ENCODE measurements at places on chromosomes 2 and 18. TPM values are rescaled to one million over a fixed set of nuclear protein-coding genes. Genes with fewer than 3 reads are reported as not detected.

GRCh38 chr2:126668254-126668653, 12.3 kb downstream of the GYPC start:
- no peak for DNase-seq

DNA sequence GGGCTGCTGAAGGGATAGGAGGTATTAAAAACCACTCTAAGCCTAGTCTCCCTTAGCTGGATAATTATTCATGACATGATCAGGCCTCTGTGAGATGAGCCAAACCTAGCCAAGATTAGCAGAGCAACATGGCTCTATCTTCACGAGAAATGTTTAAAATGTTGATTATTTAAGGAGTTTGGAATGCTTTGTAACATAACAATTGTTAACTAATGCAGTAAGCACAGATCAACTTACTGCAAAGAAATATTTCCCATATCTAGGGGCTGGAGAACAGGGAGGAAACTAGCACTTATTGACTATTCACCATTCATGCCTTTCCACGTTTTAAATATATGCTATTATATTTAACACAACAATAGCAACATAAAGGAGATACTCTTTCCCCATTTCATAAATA, 833.7 kb upstream of the CHAC2 start:
- DNase-seq, result peak; percentile 58

GRCh38 chr2:121090088-121090715, 194.8 kb downstream of the TFCP2L1 start:
- no peak for DNase-seq

GRCh38 chr2:72205504-72205881, 57.8 kb upstream of the CYP26B1 start:
- no peak for DNase-seq

DNA sequence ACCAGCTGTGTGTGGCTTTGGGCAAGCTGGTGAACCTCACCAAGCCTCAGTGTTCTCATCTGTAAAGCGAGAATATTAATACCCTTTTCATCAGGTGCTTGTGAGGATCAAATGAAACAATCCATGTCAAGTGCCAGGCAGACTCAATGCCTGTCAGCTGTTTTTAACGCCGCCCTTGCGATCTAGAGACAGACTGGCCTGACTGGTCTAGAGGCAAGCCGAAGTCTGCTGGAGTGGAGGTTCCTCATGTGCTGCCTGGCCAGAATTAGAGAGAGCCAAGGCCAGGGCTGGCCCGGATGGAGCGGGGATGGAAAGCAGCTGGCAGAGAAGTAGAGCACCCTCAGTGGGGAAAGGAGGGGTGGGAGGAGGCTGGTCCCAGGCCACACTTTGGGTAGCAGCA, 74.5 kb upstream of the B3GNT7 start:
- DNase-seq, result no peak

DNA sequence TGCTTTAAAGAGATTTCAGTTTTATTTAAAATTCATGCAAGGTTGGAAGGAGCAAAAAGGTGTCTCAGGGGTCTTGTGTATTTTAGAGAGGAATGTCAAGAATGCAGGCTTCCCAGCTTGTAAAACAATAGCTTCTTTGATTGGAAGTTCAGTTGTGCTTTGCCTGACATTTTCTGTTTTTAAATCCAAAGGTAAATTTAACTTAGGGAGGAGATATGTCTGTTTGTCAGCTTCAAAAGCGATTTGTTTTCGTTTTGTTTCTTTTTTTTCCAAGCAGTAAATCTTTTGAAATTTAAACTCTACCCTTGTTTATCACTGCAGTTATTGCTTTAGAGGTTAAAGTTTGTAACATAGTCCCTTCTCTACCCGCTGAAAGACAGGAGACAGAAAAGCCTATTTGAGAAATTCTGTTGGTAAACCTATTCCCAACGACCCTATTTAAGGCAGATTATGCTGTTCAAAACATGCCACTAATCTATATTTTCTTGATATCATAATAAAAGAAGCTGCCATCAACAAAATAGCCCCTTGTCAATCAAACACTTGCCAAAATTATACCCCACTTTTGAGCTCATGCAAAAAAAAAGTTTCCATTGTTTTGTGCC, 639.6 kb downstream of the IRS1 start:
- no peak for DNase-seq

GRCh38 chr2:164595031-164595430, 26.3 kb downstream of the GRB14 start:
- no peak for DNase-seq

GRCh38 chr2:203683932-203684556, 22.4 kb upstream of the CD28 start:
- DNase-seq, result peak; percentile 97

Gene UGT1A7
- total RNA-seq, result not detected

- DNase-seq, result no peak
Observed at GRCh38 chr18:31445908-31446307, 1.6 kb upstream of the DSG3 start.

Gene HOXD8
- not detected for total RNA-seq

GRCh38 chr2:127011796-127012195, 95.2 kb downstream of the BIN1 start:
- DNase-seq, result no peak

Data from astrocyte (in vitro differentiated cells and primary cell).